Stimulated activated CD8-positive, alpha-beta memory T cell treated with anti-CD3 and anti-CD28 coated beads, Interleukin-15, amount 100 ng/mL, for 4 hours (primary cell): ENCODE measurements at places on chromosomes 4 and X.

GRCh38 chrX:2710041-2710840 lies 19.1 kb downstream of the CD99 start:
- no peak for DNase-seq

DNA sequence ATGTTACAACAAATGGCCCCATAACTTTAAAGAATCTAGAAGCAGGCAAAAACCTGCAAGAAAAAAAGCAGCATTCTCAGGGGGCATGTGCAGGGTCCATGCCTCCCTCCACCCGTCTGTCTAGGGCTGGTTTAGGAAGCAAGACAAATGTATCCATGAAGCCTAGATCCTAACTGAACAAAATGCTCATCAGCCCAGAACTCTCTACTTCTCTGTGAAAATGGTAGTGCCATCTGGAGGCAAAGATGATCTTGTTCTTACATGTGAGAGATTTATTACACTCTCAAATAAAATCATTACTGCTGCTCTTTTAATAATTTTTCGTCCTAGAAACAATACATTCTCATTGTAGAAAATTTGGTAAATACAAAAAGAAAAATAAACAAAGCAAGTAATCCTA lies 26.7 kb downstream of the NR3C2 start:
- no peak for DNase-seq

- DNase-seq = no peak
Measured at GRCh38 chrX:131595120-131595519, 51.2 kb downstream of the OR13H1 start.

DNA sequence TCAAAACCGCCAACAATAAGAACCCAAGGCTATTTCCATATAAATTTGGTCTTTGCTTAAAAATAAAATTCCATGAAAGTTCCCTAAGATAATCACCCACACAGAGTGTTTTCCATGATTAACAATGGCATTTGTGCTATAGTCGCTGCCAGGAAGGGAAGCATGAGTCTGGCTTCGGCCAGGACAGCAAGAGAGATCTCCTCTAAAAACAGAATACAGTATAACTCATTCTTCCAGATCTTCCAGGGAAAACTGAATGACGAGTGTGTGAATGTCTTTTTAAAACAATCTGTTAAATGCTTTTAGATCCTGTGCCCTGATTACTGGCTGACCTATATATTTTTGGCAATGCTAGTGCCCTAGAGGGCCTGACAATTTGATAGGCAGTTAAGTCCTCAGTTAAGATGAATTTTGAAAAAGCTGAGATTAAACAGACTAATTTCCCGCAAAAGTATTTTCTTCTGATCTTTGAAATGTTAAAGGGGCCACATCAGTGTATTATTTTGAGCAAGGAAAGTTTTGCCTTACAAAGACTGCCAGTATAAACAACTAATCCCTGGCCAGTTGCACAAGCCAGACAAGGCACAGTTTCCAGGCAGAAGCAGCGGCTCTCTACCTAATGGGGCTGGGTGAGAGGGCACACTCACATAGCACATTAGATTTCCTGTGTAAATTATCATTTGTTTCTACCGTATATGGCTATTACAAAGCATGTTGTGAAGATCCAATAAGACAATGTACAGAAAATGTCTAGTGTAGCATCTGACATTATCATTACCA lies 127.3 kb downstream of the DCHS2 start:
- DNase-seq = no peak

- no peak for DNase-seq
Measured at GRCh38 chr4:3689006-3689405, 77.2 kb upstream of the ADRA2C start.

DNA sequence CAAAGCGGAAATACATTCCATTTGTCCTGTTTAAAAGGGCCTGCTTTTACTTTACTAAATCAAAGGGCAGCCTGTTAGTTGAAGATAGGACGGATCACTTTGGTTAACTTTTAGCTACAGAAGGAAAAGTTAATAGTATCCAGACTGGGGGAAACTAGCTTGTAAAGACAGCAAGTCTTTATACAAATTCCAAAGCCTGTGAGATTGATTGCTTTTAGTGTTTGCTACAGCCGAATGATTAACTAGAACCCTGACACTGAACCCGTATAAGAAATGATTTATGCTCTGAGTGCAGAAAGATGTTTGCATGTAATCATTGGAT lies 93.4 kb downstream of the FRAS1 start:
- no peak for DNase-seq

DNA sequence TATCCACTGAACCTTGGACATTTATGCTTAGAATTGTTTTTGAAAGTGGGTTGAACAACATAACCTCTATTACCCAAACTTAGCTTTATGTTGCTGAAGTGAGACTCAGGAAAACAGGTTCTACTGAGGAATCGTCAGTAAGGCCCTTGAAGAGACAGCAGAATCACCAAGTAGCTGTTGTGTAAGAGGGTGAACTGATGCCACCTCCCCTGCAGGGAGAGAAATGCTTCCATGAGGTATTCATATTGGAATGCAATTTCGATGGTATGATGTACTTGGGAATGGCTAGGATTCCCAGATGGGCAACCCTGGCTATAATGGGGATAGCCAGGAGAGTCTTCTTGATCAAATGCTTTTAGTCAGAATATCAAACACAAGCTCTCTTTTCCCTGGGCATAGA lies 4.1 kb upstream of the SCRG1 start:
- no peak for DNase-seq

DNA sequence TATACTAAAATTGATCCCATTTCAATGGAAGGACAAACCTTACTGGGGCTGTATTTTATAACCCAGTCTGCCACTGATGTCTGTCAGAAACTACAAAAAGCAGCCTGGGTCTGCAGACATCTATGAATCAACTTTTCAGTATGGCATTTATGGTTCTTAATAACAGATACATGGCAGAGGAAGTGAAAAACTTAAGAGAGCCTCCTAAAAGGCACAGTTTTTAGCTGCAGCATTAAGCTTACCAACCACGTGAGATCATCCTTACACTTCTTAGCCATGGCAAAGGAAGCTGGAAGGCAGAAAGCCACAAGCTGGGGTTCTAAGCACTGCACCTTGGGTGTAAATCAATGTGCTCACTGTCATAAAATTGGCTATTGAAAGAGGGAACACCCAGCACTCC lies 16.6 kb upstream of the UGT2B17 start:
- no peak for DNase-seq

- no peak for DNase-seq
Measured at GRCh38 chr4:151644622-151645021, 116.2 kb downstream of the GATB start.

DNA sequence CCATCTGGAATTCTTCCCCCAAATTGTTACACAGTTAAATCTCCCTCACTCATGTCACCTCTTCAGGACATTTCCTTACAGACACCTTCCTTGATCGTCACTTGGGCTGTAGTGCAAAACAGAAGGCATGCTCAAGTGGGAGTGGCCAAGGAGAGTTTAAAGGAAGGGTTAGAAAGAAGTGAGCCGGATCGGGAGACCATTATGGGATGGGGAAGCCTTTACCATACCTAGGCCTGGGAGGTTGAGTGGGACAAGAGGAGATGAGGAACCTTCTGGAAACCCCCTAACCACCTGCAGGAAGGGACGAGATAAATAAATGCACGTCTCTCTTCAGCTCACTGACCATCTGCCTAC lies 102.7 kb downstream of the UCHL1 start:
- no peak for DNase-seq

DNA sequence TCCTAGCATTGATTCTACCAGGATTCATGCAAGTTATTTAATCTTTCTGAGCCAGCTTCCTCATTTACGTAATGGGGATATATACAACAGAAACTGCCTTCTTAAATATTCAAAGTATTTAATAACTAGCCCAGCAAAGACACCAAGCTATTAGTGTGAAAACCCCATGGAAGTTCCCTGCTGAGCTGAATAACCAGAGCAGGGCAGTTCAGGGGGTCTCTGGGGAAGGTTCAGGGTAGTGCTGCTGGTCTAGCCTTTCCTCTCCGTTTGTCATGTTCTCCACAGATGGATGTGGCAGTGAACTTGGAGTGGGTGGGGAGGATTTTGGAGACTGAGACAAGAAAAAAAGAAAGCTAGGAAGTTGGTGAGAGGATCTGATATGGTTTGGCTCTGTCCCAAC lies 240.8 kb upstream of the TAPT1 start:
- no peak for DNase-seq

GRCh38 chrX:43949669-43950068 lies 23.5 kb downstream of the NDP start:
- DNase-seq = no peak

- DNase-seq = no peak
Measured at GRCh38 chr4:180356766-180357165, 1886.4 kb upstream of the TENM3 start.

DNA sequence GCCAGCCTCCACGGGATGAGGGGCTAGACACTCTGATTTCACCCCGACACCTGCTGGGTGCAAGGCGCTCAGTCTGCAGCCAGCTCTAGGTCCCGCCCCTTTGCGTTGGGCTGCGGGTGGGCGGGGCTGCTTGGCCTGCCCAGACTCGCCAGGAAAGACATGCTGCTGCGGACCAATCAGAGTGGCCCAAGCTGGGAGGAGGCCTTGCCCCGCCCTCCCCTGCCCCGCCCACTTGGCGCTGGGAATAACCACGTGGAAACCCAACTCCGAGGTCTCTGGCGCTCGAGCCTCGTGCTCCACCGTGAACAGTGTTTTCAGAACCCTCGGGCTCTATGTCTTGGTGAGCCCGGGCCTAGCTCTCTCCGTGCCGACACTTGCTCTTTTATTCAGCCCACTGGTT lies 5.3 kb upstream of the VMA21 start:
- DNase-seq = no peak

DNA sequence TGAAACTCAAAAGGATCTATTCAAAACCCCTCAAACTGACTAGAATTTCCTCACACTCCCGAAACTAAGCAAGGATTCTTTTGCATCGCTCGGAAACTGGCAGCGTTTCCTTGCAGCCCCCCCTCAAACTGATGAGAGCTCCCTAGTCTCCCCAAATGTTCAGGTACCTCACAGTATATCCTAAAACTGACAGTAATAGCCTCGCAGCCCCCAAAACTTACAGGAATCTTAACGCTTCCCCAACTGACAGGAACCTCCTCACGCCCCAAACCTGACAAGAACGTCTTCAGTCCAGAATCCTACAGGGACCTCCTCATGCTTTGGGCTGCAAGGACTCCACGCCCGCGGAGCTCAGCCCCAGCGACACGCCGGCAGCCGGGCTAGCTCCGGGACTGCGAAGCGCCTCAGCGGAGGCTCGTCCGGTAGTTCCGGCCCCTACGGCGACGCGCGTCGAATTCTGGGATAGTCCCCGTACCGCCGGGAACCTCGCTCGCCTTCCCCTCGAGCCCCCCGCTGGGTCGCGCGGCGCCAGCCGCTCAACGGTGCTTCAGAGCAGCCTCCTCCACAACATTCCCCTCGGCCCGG lies 640 bp downstream of the PHF8 start:
- no peak for DNase-seq

DNA sequence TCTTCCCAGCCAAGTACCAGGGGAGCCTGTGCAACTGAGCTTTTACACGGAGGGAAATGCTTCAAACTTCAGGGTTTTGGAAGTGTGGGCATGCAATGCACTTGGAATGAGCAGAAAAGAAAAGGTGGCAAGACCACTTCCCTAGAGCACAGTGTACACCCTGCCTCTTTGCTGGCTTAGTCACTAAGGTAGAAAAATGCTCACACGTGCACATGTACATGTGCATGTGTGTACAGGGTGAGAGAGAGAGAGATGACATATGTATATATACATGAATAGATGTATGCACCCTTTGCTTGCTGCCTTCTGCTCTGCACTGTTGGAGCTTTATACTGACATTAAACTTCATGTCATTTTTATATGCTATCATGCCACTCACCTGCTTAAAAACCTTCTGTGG lies 7.9 kb upstream of the KLF3 start:
- no peak for DNase-seq

- no peak for DNase-seq
Measured at GRCh38 chr4:116453127-116453526, 632.2 kb downstream of the TRAM1L1 start.

DNA sequence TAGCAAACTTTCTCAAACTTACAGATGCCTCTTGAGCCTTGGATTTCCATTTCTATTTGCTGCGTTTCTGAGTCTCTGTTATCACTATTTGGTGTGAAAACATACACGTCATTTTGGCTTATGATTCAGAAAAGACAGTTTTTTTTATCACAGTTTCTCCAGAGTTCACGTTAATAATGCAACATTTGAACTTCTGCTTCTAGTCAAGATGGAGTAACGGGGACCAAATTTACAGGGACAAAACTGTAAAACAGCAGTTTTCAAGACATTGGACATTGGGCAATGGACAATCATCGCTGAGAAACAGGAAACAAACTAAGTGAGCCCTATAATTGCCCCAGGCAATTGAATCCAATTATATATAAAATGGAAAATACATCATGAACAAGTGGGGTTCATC lies 36.2 kb upstream of the TASL start:
- DNase-seq = no peak
